ENCODE measurements at places on chromosomes 2 and 18.
A peak's percentile ranks its signal among the peaks of the same experiment; 100 is the strongest.

DNA sequence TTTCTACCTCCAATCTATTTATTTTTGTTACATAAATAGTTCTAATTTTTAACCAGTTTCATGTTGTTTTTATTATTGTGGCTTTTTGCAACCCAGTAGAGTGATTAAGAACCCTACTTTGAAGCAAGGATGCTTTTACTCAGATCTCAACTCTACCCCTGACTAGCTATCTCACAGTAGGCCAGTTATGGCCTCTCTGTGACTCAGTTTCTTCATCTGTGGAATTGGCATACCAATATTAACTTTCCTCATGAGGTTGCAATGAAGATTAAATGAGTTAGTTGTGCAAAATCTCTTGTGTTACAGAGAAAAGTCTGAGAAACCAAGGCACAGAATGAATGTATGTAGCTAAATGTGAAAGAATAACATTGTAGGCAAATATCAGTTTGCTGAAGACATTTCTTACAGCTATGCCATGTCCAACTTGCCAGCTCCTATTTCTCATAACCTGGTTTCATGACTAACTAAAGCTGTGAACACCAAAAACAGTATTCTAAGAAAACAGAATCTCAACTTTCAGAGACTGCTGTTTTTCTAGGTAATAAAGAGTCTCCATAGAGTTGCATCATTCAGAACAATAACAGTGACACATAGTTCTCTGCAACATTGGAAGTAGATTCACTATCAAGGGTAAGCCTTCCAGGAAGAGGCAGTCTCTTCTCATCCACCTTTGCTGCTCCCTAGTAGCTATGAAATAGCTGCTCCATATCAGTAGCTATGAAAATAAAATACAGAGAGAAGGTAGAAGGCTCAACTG, 33.2 kb upstream of the CYTIP start:
- no peak for DNase-seq

DNA sequence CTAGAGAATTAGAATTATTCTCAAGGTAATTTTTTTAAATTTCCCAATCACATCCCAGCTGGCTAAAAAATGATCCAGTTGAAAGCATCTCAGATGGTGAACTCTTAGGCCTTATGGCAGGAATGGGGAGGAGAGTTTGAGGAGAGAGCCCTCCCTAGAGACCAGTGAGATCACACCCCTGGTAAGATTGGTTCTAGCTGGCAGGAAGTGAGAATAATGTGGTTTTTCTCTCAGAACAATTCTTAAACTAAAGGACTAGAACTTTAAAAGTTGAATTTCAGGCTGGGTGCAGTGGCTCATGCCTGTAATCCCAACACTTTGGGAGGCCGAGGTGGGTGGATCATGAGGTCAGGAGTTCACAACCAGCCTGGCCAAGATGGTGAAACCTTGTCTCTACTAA, 120.2 kb downstream of the MYO3B start:
- no peak for DNase-seq

- no peak for DNase-seq
Measured at GRCh38 chr2:61045999-61046398, 19.7 kb upstream of the SANBR start.

GRCh38 chr18:68504441-68505177, 210.3 kb downstream of the TMX3 start:
- no peak for DNase-seq

DNA sequence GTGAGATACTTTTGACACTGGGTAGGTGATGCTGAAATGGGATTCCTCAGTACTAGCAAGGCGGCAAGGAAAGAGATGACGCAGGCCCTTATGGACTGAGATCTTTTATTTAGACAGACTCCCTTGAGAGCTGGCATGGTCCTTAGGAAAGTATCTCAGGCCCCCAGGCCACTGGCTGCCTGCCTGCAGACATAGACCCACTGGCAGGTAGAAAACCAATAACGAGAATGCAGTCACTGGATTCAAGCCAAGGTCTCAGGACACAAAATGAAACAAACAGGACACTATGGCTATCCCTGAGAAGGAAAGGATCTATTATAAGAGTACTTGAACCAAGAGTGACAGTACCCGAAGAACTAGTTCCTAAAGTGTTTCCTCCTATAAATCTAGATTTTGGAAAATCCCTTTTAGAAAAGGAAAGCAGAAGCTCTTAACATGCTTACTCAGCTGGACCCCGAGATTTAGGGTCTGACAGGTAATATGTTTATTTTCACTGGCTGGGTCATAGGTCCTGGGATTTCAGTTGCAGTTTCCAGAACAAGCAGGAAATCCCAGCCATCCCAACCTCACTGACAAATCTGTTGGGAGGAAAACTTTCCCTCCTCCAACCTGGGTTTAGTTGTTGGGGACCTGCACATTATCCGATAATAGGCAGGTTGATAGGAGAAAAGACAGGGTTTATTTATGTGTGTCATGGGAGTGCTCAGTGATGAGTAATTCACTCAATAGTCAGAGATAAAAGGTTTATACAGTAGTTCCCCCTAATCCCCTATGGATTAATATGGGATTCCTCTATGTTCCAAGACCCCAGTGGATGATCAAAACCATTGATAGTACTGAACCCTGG, 44.5 kb downstream of the COMMD1 start:
- no peak for DNase-seq

GRCh38 chr2:239855863-239856587, 169.1 kb downstream of the NDUFA10 start:
- DNase-seq, result no peak

DNA sequence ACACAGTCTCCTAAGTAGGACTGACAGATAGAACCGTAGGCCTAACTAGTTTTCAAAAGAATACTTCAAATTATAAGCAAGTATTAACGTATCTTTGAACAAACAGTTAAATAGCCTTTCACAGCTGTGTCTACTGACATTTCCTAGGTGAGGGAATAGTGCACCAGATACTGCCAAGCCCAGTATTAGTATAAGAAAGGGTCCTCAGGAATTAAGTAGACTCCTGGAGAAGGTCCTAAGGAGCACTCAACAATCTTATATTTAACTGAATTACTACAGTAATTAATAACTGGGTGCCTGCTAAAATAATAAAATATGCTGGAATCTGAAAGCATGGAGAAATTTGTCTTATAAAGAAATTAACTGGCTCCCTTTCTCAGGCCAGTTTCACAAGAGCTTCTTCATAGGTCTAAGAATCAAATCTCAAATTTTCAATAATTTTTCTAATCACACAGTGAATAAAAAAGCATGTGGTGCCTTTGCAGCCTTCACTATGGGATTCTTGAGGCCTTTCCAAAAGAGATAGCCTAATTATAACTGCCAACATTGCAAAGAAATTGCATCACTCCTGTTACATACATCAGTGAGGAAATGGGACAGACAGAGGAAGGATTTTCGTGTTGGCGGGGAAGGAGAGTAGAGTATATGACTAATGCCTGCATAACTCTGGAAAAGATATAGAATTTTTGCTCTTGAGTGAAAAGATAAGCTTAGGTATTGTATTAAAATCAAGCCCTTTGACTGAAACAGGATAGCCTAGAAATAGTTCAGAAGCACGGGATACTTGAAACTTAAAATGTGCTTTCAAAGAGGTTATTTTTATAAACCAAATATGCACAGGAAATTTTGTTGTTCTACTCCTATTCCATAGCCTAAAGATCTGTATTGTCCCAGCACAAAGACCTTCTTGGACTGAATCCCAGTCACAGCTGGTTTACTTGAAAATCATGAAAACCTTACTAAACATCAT, 228.6 kb upstream of the STK17B start:
- peak; percentile 33 for DNase-seq

- no peak for DNase-seq
Measured at GRCh38 chr2:205333351-205333750, 348.9 kb upstream of the NRP2 start.

- peak; percentile 56 for DNase-seq
Measured at GRCh38 chr2:230762317-230762896, 49.8 kb downstream of the CAB39 start.

- no peak for DNase-seq
Measured at GRCh38 chr2:169090133-169090820, 20.9 kb downstream of the DHRS9 start.

DNA sequence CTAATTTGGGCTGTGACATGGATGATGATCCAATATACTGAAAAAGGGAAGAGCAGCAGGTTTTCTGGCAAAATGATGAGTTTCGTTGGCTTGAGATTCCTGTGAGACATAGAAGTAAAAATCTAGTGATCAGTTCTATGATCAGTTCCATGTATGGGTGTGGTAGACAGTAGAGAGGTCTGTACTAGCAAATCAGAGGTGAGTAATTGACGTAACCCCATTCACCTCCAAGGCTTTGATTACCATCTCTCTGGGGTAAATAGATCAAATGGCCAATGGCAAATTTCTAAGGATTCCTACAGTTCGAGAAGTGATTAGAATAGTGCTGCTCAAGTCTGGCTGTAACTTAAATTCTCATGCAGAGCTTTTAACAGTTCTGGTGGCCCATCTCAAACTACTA, 6.4 kb downstream of the ITGA4 start:
- no peak for DNase-seq

DNA sequence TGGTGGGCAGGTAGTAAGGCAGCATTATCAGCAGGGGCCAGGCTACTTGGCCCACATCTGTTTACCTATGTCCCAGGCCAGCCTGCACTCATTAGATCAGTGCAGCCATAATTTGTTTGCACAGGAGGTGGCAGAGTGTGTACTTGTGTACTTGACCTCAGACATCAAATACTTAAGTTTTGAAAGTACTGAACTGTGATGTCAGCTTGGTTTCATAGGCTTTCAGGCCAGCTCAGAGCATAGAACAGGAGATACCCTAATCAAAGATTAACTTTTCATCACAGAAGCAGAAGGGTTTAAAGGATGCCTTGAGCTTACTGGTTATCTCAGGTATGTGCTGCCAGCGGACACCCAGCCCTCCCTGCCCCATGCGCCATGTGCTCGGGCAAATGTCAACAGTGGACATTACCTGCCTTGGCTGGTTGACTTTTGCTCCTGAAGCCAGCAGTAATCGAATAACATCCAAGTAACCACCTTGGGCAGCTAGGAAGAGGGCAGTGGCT, 33.2 kb downstream of the ANKRD29 start:
- DNase-seq, result no peak

- no peak for DNase-seq
Measured at GRCh38 chr2:190649798-190650390, 1.0 kb downstream of the NAB1 start.

DNA sequence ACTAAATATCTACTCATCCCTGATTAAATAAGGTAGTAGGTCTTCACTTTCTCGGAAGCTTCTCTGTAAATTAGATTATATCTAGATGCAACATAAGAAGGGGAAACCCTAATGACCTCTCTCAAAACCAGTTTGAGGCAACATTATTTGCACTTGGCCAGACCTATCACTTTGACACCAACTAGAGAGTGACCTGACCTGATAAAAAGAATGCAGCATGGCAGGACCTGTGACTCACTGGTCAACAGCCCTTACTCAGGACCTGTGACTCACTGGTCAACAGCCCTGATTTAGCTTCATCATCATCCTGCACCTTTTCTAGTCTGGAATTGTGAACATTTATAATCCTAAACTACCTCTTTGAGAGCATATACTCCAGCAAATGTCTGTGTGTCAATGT, 1957.7 kb upstream of the CELF4 start:
- DNase-seq, result no peak

- DNase-seq, result no peak
Measured at GRCh38 chr18:58143386-58143785, 99.4 kb downstream of the NEDD4L start.

GRCh38 chr2:231037731-231038482, 584 bp downstream of the C2orf72 start:
- DNase-seq, result no peak

DNA sequence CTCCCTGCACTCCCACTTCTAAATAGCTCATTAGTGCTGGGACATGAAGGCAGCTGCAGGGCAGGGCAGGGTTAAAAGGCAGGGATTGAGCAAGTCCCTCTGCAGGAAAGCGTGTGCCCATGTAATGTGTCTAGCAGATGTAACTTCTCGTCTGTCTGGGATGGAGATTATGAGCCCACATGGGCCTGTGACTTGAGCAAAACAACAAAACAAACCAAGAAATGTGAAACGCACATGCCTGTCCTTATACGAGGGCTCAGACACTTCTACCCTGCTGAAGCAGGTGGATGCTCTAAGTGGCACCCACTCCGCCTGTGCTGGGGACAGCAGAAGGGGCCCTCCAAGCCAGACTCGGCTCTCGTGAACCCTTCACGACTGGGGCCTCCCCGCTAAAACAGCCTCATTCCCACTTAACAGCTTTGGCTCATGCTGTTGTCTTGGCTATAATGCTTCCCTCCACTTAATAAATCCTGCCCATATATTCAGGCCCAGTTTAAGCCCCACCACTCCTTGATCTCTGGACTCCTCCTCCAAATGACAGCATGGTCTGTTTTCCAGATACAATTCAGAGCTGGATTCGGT, 40.9 kb downstream of the TMEM247 start:
- no peak for DNase-seq

- no peak for DNase-seq
Measured at GRCh38 chr2:58845011-58845410, 603.9 kb upstream of the FANCL start.

DNA sequence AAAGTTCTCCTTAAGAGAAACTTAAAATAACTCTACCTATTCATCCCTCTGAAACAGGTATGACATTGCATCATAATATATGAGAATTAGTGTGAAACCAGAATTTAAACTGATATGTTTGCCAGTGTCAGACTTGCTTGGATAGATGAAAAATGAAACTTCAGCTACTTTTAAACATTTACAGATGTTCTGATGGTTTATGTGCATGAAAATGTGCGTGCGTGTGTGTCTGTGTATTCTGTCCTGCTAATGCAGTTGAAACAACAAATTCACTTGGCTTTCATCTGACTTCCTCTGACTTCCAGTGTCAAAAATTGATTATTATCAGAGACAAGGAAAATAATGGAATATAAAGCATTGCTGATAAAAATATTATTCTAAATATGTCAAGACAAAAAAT, 719.4 kb downstream of the LRP1B start:
- DNase-seq, result no peak

GRCh38 chr2:88188748-88189147, 18.6 kb downstream of the THNSL2 start:
- DNase-seq, result no peak

GRCh38 chr2:68425503-68425902, 41.6 kb downstream of the FBXO48 start:
- no peak for DNase-seq

GRCh38 chr2:227182765-227183164, 18.3 kb downstream of the COL4A3 start:
- no peak for DNase-seq

DNA sequence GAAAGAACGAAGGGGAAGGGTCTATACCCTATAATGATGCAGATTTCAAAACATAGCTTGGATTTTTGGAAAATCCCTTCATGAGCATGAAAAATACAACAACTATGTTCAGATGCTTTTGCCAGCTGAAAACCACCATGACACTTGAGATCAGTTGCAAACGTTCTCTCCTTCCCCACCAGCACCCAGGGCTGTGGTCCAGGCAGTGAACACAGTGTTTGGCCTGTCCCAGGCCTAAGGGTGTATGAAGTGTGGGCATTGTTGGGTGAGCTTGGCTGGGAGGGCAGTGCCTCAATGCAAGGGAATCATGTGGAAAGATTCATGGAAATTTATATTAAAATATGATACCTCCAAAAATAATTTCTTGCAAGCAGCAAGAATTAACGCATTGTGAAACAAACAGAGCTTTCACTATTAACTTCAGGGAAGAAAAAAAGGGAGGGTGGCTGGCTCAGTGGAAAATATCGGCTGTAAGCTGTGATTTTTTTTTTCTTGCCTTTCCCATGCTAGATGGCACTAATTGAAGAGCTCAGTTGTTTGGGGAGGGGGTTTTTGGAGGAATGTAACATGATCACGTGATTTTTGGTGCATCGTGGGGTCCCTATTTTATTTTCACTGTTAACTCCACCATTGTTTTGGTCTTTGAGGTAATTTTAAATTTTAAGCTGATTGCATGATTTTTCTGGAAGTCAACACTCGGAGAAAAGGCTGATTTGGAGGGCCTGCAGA, 52.0 kb downstream of the CDC42EP3 start:
- no peak for DNase-seq

All from KBM-7 (cell line).